CD4-positive, alpha-beta T cell treated with Interleukin-15 for 4 hours (primary cell): ENCODE measurements at places on chromosomes 2 and 18.

GRCh38 chr18:45106331-45106774, 425.7 kb downstream of the SETBP1 start:
- peak; percentile 39 for DNase-seq

DNA sequence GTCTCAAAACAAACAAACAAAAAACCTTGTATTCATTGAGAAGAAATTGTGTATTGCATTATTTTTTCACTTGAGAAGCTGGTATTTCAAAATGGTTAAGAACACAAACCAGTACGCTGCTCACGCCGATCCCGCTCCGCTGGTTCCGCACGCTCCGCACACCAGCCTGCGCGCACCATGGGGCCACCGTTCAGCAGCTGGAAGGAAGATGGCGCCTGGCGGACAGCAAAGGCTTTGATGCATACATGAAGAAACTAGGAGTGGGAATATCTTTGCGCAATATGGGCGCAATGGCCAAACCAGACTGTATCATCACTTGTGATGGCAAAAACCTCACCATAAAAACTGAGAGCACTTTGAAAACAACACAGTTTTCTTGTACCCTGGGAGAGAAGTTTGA, 75.7 kb downstream of the RBM43 start:
- DNase-seq: no peak

- DNase-seq: no peak
These were observed 111.7 kb downstream of the SH3BP4 start for GRCh38 chr2:235063471-235063961.

DNA sequence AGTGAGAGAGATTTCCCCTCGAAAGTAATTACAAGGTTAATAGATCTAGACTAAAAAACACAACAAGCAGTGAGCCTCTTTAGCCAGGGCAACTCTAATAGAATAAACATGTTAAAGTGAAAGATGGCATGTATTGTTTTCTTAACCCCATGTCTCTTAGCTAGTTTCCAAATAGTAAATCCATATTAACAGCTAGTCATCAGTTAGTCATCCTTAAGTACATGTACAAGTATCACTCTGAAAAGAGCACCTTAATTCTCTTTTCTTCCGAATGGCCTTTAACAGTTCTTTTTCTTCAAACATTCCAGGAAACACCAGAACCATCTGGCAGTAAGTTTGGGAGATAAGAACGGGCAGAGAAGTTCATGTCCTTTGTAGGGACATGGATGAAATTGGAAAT, 1480.0 kb downstream of the LRP1B start:
- no peak for DNase-seq

- no peak for DNase-seq
These were observed 140.0 kb downstream of the MEIS1 start for GRCh38 chr2:66574701-66575624.

GRCh38 chr2:235556901-235557300, 63.1 kb downstream of the AGAP1 start:
- no peak for DNase-seq

DNA sequence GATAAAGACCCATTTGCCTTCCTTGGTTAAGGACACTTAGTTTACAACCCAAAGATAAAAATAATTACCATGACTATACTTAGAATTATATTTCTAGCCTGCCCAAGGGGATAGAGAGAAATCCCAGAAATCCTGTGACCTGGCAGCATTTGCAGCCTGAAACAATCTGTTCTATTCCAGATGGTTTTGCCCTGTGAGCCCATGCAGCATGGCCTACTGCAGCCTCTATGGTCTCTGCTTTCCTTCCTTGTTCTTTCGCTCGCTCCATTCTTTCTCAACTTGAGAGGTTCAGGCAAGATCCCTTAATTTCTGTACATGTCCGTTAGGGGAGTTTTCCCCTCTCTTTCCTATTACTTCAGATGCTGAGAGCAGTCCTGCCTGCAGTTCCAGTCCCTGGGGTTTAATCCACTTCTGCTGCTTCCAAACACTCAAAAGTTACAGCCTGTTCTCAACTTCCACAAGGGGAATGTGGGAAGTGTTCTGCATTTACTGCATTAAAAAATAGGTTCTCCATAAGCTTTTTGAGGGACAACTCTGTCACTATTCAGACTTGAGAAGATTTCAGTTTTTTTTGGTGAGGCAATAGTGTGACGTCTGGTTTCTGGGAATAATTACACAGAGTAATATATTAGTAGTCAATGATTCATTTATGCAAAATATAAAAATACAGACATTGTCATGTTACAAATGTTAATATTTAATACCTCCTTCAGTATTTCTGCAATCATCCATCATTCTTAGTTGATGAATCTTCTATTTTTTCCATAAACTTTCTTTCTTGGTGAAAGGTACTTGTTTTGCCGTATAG, 80.3 kb downstream of the CDCA7 start:
- DNase-seq: no peak

DNA sequence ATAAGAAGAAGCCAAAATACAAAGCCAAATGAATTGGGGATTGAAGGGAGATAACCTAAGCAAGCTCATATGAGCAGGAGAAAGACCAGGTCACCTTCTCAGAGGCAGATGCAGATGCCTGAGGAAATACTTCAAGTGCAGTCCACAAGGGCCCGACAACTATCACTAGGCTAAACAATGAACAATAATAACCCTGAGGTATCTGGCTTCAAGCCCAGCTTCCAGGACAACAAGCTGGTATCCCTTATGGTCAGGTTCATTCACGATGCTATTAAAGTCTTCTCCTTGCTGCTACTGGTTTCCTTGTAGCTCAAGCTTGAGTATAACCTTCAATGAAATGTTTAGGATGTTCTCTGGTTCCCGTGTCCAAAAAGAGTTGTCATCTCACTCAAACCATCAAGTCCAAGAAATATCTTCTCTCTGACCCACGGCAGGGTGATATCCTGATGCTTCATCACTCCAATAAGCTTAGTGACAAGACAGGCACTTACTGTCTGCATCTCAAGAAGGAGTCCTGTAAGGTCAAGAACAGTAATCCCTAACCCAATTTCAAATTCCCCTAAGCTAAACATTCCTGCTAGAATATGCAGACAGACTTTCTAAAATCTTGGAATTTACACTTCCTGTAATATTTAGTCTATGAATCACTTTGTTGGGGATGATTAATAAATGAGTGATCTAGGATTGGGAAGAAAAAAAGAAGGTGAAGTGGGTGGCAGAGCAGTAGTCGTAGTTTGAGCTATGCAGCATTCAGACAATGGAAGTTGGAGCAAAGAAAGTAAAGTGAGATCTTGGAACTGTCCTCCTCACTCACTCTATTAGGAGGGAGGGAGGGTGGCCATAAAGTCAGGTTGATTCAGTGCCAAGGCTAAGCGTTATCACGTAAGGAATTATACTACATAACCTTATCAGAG, 33.1 kb downstream of the CHN1 start:
- DNase-seq: no peak

GRCh38 chr2:111995148-111995547, 59.9 kb upstream of the TMEM87B start:
- no peak for DNase-seq

- no peak for DNase-seq
These were observed 27.8 kb downstream of the CTIF start for GRCh38 chr18:48566589-48566988.

GRCh38 chr2:232994446-232994845, 18.6 kb downstream of the NGEF start:
- DNase-seq: no peak

DNA sequence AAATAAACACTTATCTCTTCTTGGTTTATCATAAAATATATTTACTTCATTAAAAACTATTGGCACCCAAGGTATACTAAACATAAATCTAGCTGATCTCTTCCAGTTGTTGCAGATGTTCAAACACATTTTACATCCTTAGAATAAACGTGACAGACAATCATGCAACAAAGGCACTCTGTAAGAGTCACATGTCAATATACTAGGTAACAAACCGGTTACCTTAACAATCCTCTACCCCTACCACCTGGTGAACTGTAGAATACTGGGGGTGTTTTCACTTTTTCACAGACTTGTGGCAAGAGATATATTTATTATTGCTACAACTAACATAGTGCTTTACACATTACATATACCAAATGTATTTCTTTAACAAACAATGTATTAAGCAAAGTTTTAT, 15.8 kb downstream of the STK17B start:
- DNase-seq: no peak

DNA sequence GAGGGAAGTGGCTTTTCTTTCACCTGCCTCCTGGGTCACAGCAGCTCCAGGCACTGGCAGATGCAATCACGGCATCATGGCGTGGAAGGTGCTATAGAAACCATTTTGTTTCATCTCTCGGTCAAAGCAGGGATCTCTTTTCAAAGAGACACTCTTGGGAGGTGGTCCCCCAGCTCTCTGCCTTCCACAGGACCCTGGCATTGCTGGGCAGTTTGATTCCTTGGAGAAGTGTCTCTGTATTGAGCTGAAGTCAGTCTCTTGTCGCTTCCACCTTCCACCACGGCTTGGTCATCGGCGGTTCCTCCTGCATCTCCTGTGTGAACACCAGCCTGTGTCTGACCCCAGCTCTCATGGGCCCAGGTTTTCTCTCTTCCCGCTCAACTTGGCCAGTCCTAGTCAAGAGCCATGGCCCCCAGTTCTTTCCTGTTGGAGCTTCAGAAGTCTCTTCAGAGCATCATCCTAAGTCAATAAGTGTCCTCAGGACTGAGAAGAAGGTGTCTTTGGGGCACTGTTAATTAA, 42.3 kb upstream of the HDAC4 start:
- no peak for DNase-seq

GRCh38 chr2:172108587-172108930, 5.9 kb upstream of the DLX2 start:
- DNase-seq: no peak

GRCh38 chr2:18830962-18831361, 241.6 kb upstream of the NT5C1B start:
- no peak for DNase-seq

DNA sequence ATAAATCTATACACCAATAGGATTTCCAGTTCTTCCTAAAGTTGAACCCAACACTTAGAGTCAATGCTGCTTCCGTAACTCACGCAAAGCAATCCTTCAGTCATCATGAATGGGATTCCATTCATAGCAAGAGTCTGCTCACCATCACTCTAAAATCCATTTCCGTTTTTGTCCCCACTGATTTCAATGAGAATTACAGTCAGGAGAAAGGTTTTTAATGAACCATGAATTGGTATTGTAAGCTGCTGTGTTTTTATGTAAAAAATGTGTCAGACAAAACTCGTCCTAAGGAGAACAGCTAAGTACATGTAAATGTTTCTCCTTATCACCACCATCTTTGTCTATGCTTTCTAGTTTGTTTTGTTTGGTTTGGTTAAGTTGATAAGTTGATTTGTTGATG, 391.5 kb downstream of the IRS1 start:
- DNase-seq: no peak

DNA sequence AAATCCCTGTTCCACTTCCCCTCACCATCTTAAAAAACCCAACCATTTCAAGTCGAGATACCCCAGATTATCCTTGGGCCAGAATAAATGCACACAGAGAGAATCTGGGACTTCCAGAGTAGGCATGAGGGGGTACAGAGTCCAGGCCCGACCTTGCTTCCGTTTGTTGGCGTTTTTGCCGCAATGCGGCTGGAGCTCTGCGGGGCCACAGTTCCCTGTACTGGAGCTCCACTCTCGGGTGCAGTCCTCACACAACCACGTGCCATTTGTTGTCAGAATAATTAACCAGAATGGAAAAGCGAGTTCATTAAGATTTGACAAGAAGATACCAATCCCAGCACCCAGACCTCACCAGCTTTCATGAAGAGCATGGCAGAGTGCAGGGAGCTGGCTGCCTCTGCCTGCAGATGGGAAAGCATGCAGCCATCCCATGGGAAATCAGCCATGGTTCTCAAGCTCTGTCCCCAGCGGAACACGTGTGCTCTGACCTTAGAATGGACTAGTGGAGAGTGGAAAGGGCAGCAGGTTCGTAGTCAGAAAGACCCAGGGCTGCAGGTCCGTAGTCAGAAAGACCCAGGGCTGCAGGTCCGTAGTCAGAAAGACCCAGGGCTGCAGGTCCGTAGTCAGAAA, 472.8 kb downstream of the EIPR1 start:
- DNase-seq: no peak

- DNase-seq: no peak
These were observed 78.8 kb downstream of the MYL12B start for GRCh38 chr18:3340682-3341097.

DNA sequence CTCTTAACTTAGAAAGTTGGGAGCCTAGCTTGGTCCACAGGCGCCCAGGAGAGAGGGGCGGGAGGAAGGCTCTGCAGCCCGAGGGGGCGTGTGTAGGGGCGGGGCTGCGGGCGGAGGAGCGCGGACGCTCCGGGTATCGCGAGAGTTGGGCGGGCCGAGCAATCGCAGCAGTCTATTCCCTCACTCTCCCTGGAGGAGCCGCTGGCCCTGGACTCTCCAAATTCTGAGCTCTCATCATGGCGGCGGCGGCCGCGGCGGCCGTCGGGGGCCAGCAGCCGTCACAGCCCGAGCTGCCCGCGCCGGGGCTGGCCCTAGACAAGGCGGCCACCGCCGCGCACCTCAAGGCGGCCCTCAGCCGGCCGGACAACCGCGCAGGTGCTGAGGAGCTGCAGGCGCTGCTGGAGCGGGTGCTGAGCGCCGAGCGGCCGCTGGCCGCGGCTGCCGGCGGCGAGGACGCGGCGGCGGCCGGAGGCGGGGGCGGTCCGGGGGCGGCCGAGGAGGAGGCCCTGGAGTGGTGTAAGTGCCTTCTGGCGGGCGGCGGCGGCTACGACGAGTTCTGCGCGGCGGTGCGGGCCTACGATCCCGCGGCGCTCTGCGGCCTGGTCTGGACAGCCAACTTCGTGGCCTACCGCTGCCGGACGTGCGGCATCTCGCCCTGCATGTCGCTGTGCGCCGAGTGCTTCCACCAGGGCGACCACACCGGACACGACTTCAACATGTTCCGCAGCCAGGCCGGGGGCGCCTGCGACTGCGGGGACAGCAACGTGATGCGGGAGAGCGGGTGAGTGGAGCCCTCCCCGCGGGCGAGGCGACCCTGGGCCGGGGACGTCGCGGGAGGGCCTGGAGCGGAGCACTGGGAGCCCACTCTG, at the start of gene UBR3:
Gene UBR3, plus strand, starts transcription at position 183 of the 869 bp plus-strand sequence. Its CDS starts 54 bp downstream, at position 237.
- peak; percentile 88 for DNase-seq

GRCh38 chr2:69416147-69416546, 21.1 kb downstream of the NFU1 start:
- no peak for DNase-seq

GRCh38 chr2:238862701-238863100, 14.8 kb downstream of the TWIST2 start:
- DNase-seq: no peak

- DNase-seq: no peak
These were observed 213.7 kb upstream of the COPS8 start for GRCh38 chr2:236872015-236872414.

GRCh38 chr2:168766600-168766999, 35.8 kb upstream of the NOSTRIN start:
- no peak for DNase-seq

DNA sequence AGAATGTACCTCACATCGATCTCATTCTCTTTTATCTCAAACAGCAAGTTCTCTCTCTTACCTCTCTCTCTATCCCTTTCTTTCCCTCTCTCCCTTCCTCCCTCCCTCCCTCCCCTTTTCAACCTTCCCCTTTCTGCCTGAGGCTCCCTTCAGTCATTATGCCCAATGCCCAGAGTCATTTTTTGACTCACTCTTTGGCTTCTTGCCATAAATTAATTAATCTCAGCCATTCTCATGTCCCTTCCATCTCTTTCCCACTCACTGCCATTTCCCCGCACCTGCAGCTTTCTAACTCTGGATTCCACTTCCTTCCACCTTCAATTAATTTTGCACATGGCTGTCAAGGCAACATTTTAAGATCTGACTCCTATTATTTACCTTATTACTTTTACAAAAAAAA, 60.1 kb downstream of the EVA1A start:
- no peak for DNase-seq
